Esophagus squamous epithelium (tissue), 5 donors: ENCODE measurements at places on chromosomes 6 and 20.

DNA sequence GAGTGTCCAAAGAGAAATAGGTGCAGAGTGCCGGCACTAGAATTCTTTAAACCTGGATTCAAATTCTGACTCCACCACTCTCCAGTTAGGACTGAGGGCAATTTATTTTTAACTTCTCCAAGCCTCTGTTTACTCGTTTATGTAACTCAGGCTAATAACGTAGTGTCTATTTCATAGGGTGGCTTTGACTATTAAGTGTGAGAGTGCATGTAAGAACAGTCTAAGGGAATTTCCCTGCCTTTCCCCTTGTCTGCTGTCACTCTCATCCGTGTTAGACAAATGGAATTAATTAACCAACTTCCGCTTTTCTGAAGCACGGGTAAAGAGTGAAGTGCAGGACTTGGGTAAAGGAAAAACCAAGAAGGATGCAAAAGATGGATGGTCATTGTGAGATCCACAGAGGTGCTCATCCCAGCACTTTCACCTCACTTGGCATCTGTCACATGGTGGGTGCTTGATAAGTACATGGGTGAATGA is 4.1 kb upstream of the ZKSCAN8 start:
- no peak for DNase-seq
- H3K4me1 ChIP-seq: peaks cover 6% of the 10 kb centered on the region
- peak overlapping the region; percentile 88 for H3K4me3 ChIP-seq
- no peaks in the 10 kb centered on the region for H3K27me3 ChIP-seq

- no peaks in the 10 kb centered on the region for H3K27me3 ChIP-seq
- no peaks in the 10 kb centered on the region for H3K36me3 ChIP-seq
- peaks cover 19% of the 10 kb centered on the region for H3K4me1 ChIP-seq
- DNase-seq: no peak
Measured at GRCh38 chr20:58511861-58512260, 3.3 kb downstream of the APCDD1L start.

- no peaks in the 10 kb centered on the region for H3K36me3 ChIP-seq
- DNase-seq: no peak
- no peak overlapping the region for H3K4me3 ChIP-seq
- H3K27me3 ChIP-seq: no peaks in the 10 kb centered on the region
- no peaks in the 10 kb centered on the region for H3K4me1 ChIP-seq
Measured at GRCh38 chr6:154070041-154070440, 31.0 kb downstream of the OPRM1 start.

- no peak for DNase-seq
- H3K4me1 ChIP-seq: peaks cover 21% of the 10 kb centered on the region
- no peaks in the 10 kb centered on the region for H3K36me3 ChIP-seq
- no peaks in the 10 kb centered on the region for H3K27me3 ChIP-seq
Measured at GRCh38 chr6:30568245-30568644, 3.0 kb upstream of the ABCF1 start.

DNA sequence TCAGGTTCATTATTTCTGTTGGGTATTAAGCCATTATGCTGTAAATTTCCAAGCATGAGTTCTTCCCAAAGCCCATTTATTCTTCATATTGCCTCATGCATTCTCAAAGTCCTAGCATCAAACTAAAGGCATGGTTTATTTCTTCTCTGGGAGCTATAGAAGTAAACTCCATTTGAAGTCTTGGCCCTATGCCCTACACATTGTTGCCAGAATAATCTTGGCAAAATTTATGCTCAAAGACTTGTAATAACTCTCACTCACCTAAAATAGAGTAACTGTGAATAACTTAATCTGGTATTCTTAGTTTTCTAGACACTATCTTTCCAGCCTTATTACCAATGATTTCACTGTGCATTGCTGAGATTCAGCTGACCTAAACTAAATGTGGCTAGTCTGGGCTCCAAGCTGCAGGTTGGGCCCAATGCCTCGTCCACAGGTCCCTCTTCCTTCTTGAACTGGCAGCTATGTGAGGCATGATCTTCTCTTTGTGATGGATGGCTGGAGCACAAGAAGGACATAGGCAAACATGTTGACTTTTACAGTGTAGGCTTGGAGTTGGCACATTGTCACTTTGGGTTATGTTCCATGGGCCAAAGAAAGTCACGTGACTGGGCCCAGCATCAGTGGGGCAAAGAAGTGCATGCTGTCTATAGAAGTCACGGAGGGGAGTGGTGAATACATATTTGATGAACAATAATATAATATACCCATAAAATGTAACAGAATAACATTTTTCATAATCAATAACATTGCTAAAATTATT is 39.1 kb upstream of the ANKEF1 start:
- no peaks in the 10 kb centered on the region for H3K27me3 ChIP-seq
- H3K27ac ChIP-seq: no peak overlapping the region
- no peak for DNase-seq
- no peak overlapping the region for H3K4me3 ChIP-seq
- H3K4me1 ChIP-seq: no peaks in the 10 kb centered on the region
- no peaks in the 10 kb centered on the region for H3K36me3 ChIP-seq

GRCh38 chr6:3321042-3321441 is 62.3 kb downstream of the PSMG4 start:
- H3K4me1 ChIP-seq: peaks cover 23% of the 10 kb centered on the region
- no peaks in the 10 kb centered on the region for H3K27me3 ChIP-seq
- peaks cover 74% of the 10 kb centered on the region for H3K36me3 ChIP-seq
- DNase-seq: no peak
- no peak overlapping the region for H3K4me3 ChIP-seq
- H3K27ac ChIP-seq: no peak overlapping the region

DNA sequence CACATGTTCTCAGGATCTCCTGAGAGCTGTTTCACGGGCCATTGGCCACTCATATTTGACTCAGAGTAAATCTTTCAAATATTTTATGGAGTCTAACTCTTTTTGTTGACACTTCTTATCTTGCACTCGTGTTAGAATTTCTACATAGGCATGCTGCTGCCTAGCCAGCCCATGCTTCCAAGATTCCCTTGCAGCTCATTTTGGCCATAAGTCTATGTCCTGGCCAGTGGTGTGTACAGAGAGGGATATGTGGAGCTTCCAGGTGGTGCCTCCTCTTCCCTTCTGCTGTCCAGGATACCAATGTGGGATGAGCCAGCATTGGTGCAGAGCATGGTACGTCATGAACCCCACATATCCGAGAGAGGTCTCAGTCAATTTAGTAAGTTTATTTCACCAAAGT is 522.6 kb downstream of the QKI start:
- H3K27ac ChIP-seq: no peak overlapping the region
- DNase-seq: no peak
- H3K36me3 ChIP-seq: no peaks in the 10 kb centered on the region
- H3K27me3 ChIP-seq: no peaks in the 10 kb centered on the region
- peaks cover 11% of the 10 kb centered on the region for H3K4me1 ChIP-seq

GRCh38 chr6:100719883-100720682 is 161.0 kb downstream of the ASCC3 start:
- no peaks in the 10 kb centered on the region for H3K4me1 ChIP-seq
- H3K27ac ChIP-seq: no peak overlapping the region
- H3K36me3 ChIP-seq: no peaks in the 10 kb centered on the region
- H3K4me3 ChIP-seq: no peak overlapping the region
- no peak for DNase-seq

GRCh38 chr6:110714143-110714542 is 101.1 kb downstream of the CDK19 start:
- H3K27me3 ChIP-seq: no peaks in the 10 kb centered on the region
- no peak for DNase-seq
- H3K27ac ChIP-seq: no peak overlapping the region
- H3K36me3 ChIP-seq: no peaks in the 10 kb centered on the region

- no peaks in the 10 kb centered on the region for H3K4me1 ChIP-seq
- no peak overlapping the region for H3K27ac ChIP-seq
- no peak overlapping the region for H3K4me3 ChIP-seq
- no peaks in the 10 kb centered on the region for H3K36me3 ChIP-seq
- no peak for DNase-seq
- H3K27me3 ChIP-seq: no peaks in the 10 kb centered on the region
Measured at GRCh38 chr6:135236732-135237131, 55.6 kb downstream of the MYB start.

DNA sequence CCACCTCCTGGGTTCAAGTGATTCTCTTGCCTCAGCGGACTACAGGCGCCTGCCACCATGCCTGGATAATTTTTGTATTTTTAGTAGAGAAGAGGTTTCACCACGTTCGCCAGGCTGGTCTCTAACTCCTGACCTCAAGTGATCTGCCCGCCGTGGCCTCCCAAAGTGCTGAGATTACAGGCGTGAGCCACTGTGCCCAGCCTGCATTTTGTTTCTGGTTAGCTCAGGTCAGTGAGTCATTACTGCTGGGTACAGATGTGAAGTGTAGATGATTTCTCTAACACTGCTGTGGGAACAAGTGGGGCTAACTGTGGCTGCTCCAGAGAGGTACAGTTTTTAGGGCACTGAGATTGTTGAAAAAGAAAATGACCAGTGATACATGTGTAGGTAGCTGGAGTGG is 188.6 kb downstream of the PRL start:
- no peak overlapping the region for H3K4me3 ChIP-seq
- no peak for DNase-seq
- H3K4me1 ChIP-seq: peaks cover 8% of the 10 kb centered on the region
- no peaks in the 10 kb centered on the region for H3K27me3 ChIP-seq
- no peak overlapping the region for H3K27ac ChIP-seq

DNA sequence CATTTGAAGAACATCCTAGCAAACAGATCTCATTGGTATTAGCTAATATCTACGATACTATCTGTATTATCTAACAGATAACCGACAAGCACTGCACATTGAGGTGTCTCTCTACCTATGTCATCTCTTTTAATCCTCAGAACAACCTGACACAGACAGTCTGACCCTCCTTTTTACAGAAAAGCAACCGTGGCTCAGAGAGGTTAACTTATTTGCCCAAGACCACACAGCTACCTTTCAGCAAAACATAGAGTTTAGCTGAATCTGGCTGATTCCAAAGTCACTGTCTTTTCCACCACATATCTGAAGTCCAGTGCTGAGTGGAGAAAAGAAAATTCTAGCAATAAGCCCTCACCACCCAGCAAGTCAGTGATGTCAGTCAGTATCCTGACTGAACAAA is 358.7 kb upstream of the JARID2 start:
- H3K4me3 ChIP-seq: no peak overlapping the region
- no peak for DNase-seq
- H3K27me3 ChIP-seq: no peaks in the 10 kb centered on the region
- H3K36me3 ChIP-seq: no peaks in the 10 kb centered on the region
- no peak overlapping the region for H3K27ac ChIP-seq
- no peaks in the 10 kb centered on the region for H3K4me1 ChIP-seq
